ENCODE measurements at places on chromosomes 1 and 21.

DNA sequence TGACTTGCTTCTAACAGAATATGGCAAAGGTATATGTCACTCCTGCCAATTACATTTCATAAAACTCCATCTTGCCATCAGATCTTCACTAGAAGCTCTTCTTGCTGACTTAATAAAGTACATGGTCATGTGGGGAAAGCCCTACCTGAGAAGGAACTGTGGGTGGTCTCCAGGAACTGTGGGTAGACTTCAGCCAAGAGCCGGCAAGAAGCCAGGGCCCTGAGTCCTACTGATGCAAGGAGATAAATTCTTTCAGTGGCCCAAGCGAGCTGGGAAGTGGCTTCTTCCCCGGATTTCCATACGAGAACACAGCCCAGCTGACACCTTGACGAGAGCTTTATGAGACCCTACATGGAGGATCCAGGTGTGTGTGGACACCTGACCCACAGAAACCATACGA is 228.7 kb downstream of the SMYD3 start:
- no peak for DNase-seq

DNA sequence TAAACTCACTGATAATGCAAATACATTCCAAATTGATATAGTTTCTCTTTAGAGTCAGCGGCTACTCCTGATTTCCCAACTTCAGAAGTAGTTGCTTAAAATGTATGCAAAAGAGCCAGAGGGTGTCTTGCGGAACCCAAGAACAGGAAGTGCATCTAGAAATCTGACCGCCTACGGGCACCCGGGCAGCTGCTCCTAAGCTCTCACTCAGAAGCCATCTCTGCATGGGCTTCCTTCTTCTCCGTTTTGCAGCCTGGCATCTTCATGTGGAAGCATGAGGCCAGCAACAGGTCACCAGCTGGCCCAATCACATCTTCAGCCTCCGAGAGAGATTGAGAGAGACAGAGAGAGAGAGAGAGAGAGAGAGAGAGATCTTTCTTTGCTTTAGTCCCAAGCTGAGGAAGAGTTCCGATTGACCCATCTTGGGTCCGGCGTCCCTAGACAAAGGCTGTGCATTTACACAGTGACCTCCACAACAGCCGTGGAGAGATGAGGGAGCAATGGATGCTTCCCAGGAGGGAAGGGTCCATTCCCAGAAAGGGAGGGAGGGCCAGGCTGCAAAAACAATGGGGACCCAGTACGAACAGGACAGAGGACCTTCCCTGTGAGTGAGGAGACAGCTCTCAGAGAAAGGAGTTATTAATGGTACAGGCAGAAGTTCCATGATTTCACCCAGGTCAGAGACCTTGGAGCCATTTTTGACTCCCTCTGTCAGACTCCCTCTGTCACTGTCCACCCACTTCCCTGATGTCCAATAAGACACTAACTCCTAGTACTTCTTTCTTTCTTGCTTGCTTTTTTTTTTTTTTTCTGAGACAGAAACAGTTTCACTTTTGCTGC is 28.2 kb upstream of the SLC30A1 start:
- peak; percentile 16 for DNase-seq

GRCh38 chr1:33399375-33399774 is 31.5 kb downstream of the PHC2 start:
- no peak for DNase-seq

DNA sequence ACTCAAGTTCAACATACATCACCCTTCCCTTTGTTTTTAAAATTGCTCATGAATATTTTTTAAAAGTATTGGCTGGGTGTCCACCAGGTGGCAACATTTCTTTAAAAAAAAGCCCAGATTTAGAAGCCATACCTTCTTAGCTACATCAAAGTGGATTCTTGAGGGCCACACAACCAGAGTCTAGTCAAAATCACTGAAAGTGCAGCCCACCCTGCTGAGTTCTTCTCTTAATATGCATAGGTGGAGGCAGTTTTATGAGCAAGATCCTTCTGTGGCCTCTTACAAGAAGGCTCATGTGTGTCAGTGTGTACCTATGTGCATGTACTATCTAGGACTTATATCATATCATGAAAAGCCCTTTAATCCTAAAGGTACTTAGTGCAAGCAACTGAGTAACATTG is 16.9 kb upstream of the GNG12 start:
- peak; percentile 8 for DNase-seq

GRCh38 chr1:1167398-1167821 is 6.3 kb upstream of the TTLL10 start:
- DNase-seq, result no peak

All from stimulated activated naive CD8-positive, alpha-beta T cell treated with anti-CD3 and anti-CD28 coated beads, Interleukin-15, amount 100 ng/mL, for 72 hours (primary cell).